ENCODE measurements at places on chromosomes 2 and 18. TPM values are rescaled to one million over a fixed set of nuclear protein-coding genes. Genes with fewer than 3 reads are reported as not detected.

DNA sequence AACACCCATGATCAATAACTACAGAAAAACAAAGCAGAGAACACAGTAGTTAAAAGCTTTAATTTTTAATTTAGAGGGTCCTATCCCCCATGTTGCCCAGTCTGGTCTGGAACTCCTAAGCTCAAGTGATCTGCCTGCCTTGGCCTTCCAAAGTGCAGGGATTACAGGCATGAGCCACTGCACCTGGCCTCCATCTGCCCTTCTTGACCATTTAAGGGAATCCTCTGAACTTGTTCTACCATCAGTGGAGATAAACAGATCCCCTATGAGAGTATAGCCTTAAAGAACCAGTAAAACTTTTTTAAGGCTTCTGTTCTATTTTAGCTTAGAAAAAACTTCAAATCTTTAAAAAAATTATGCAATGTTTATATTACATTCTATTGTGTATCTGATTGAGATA, 13.5 kb upstream of the ATP5MC3 start:
- DNase-seq, result no peak

DNA sequence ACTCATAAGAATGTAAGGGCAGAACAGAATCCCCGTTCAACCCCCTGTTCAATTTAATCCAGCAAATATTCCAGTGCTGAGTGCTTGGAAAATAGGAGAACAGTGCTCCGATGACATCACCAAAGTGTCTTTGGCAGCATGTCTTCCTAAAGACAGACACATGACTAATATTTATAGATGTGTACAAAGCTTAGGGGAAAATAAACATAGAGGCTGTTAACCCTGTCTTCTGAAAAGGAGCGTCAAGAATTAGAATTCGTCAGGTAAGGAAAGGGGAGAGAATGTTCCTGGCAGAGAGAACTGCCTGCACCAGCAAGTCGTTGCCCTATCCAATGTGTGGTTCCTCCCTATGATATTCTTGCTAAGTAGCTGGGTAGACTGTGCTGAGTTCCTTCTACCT, 72.7 kb downstream of the PLB1 start:
- no peak for DNase-seq

The TMEM37 gene
- 52.1 TPM for total RNA-seq

- no peak for DNase-seq
These were observed 197.2 kb downstream of the MYO3B start for GRCh38 chr2:170375192-170375591.

DNA sequence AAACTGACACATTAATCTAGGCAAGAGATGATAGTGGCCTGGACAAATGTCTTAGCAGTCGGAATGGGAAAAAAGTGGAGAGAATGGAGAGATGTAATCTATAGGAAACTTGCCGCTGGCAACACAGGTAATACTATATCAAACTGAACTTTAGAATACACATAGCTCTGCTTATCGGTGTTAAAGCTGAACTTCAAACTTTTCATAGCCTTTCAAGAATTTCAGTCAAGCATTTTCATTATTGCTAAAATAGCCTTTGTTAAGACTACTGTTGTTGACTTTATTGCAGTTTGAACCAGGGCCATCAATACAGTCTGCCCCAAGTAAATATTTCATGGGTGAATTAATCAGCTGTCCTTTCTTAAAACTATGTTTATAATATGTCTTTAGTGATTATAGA, 12.9 kb upstream of the CHST9 start:
- DNase-seq, result no peak

The COL5A2 gene
- total RNA-seq, result 24.6 TPM

DNA sequence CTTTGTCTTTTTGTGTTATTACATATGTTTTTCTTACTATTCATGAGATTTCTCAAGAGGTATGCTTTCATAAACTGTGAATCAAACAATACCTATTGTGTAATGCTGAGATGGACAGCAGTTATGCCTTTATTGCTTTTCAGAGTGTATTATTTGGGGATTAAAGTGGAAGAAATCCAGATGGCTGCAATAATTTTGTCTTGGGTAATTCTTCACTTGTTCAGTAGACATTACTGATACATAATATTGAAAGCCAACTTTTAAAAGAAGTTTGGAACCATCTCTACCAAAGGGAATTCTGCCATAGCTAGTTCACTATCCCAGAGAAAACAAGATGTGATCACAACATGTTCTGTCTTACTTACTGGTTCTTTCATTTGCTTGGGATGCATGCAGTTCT, 253.4 kb upstream of the ZSWIM2 start:
- no peak for DNase-seq

The CTAGE1 gene
- not detected for total RNA-seq

DNA sequence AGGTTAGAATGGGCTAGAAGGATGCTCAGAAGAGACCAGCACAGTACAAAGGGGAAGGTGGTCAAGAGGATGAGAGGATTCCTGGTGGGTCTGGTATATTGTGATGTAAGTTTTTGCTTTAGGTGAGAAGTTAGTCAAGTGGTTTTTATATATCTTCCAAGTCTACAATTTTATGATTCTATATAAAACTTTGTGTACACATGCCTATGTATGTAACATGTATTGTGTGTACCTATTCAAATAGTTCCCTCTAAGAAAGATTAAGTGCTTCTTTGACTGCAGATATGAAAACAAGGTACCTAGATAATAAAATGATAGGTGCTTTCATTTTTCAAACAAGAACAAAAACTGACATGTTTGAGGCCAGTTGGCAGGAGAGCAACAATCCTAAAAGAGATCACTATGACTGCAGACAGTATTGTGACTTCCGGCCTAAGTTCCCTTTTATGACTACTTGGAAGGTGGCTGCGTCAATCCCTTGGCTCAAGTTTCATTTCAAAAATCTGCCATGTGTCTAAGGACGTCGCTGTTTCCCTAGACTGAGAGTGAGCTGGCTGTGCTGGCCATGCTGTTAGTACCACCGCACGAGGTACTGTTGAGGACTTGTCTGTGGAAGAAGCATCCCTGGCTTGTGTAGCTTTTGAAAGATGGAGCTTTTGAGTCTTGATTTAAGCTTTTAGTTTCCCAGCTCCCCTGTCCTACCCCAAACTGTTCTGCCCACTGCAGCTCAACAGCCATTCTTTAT, 123.1 kb downstream of the PRPF40A start:
- peak; percentile 59 for DNase-seq

The IL36A gene
- not detected for total RNA-seq

DNA sequence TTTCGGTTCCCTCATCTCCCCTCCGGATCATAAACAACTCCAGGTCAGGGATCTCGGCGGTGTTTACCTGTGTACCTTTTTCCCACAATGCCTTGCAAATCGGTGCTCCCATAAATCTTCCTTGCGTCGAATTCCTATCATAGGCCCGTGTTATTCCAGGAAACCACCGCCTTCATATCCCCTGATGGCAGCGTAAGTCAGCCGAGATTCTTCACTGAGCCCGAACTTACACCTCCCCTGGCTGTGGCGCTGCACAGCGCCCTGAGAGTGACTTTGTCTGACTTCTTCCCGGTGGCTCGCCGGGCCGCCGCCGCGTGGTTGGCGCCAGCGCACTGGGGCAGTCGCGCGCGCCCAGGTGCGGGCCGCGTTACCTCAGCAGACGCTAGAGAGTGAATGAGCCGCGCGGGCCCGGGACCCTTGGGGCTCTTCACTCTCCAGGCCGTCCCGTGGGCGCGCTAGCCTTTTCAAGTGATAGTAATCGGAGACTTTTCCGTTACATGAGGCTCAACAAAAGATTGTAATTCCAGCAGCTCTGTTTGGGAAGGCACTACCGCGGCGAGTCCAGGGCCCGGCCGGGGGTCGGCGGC, 101.6 kb downstream of the SPTBN1 start:
- DNase-seq, result peak; percentile 85

DNA sequence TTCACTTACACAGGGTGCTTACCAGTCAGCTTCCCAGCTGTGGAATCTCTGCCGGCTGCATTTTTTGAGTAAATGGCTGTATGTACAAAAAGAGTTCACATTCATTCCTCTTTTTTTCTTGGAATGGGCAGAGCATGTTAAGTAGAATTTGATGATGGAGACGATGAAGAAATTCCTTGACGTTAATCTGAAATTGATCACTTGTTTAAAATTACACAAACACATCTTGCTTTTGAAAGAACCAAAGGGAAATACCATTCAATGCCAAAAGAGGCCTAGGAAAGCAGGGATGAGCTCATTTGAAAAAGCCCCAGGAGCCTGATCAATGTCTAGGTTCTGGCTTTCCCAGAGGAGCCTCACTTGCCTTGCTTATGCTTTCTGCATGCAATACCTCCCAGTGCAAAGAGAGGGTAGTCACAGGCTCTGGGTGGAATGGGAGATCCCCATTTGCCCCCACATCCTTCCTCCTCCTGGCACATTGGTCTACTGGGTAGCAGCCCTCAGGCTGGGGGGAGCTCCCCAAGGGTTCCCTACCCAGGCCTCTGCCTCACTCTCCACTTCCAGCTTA, 12.3 kb upstream of the SMAD7 start:
- DNase-seq, result no peak

DNA sequence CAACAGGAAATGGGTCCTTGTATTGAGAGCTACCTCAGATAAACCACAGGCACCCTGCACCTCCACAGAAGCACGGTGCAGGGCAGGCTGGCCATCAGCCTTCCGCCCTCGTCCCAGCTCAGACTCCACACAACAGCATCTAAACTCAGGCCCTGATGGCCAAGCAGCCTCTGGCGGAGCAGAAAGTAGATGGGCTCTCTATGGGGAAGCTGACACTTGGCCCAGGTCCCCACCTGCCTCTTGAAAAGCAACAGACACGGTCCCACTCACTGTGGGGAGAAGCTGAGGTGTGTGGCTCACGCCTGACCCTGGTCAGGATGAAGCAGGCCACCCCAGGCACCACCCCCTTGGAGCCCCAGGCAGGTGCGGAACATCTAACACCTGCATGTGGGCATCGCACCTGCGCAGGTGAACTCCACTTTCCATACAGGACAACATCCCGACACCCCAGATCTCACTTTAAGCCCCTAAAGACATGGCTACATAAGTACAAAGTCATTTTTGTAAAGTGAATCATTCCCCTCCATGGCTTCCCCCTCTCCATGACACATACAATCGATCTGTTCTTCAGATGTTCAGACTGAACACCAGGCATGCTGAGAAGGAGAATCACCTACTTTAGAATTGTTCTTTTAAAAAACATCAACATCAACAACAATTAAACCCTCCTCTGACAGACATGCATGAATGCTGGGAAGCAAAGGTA, 208.4 kb downstream of the ZBTB7C start:
- DNase-seq, result no peak

DNA sequence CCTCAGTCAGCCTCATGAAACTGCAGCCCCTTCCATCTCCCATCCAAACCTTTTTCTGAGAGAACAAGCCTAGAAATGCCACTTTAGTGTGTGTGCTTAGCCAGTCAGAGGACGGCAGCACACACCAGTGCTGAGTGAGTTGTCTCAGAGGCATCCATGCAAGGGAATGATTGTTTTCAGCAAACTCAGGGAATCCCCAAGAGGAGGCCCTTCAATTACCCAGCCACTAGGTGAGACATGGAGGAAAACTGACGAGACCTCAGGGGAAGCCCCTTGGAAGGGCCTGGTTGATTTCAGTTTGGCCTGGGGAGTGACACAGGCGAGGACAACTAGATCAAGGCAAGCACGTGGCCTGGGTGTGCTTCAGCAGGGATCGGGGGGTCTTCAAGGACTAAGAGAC, 49.7 kb downstream of the APOB start:
- no peak for DNase-seq

GRCh38 chr2:1482253-1482675, 69.0 kb downstream of the TPO start:
- no peak for DNase-seq

The IL36RN gene
- not detected for total RNA-seq

DNA sequence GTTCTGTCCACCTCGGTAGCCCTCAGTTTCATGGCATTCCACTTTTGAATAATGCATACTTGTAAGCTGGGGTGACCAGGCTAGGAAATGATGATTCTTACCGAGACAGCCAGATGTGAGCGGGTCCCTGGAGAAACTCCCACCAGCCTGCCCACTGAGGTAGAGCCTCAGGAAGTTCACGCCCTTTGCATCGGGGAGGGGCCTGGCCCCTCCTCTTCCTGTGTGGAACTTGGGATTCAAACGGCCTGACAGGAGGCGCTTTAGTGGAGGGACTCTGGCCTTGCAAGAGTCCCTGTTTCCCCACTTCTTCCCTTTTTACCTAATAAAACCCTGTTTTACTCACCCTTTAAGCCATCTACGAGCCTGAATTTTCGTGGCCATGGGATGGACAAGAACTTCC, 44.6 kb downstream of the MRO start:
- DNase-seq, result no peak

DNA sequence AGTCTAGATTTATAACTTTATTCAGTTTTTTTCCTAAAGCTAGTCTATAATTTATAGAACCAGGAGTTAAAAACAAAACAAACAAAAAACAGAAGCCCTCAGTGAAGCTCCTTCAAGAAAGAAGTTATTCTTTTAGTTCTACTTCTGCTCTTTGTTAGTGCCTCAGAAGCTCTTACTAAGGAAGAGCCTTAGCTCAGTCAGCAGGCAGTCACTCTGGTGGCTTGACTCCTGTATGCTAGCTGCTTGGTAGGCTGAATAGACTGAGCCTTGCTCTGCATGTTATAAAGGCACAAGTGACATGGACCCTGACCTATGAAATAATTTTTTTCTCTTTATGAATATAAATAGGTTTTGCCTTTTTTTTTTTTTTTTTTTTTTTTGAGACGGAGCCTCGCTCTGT, 24.8 kb downstream of the NCOA1 start:
- DNase-seq, result no peak

DNA sequence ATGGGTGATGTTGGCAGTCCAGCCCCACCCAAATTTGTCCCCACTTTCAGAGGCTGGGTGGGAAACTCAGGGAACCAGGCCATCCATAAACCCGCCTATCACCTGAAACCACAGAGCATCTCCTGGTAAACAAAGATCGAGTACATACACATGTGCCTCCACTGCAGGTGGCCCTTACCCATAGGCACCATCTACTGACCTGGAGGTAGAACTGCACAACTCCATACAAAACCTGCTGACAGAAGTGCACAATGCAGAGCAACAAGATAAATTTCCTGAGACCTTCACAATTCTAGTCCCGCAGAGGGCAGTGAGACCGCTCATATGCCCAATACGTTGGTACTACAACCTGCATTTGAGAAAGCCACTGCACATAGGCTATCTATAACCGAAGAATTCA, 856.3 kb downstream of the SUCLG1 start:
- DNase-seq, result no peak

DNA sequence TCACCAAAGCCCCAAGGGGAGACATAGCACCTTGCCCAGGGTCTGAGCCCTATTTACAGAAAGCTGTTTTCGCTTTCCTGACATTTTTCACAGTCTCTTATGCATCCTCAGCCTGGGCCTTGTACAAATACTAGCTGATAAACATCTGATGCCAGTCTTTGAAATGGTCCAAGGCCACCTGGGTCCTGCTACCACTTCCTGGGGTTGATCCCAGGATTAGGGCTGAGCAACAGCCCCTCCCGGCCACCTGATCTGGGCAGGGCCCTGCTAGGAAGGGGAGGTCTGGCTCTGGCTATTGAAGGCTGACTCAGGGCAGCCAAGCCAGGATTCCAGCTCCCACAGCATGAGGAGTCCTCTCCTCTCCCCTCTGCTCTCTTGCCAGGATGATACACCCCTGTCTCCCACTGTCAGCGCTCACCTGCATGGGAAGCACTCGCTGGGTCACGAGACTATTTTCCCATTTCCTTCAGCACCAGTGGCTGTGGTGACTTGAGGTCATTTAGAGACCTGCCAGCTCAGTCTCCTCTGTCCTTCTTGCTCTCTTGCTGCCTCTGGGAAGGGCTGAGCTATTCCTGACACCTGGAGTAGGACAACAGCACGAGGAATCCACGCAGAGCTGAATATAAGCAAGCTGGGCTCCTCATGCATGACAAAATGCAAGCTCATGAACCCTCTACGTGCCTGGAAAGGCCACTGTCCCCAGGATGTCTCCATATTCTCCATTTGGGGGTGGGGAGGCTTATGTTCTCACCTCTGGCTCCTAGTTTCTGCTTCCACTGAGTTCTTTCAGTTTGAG, 53.0 kb upstream of the LGALSL start:
- peak; percentile 63 for DNase-seq

Measured in colonic mucosa (tissue), 4 donors.